DMS 273 treated with DMSO at 0.1 percent for 48 hours (cell line): ENCODE measurements at places on chromosomes 11 and 22.

- DNase-seq: no peak
These were observed 712.2 kb downstream of the NTM start for GRCh38 chr11:132082566-132082965.

DNA sequence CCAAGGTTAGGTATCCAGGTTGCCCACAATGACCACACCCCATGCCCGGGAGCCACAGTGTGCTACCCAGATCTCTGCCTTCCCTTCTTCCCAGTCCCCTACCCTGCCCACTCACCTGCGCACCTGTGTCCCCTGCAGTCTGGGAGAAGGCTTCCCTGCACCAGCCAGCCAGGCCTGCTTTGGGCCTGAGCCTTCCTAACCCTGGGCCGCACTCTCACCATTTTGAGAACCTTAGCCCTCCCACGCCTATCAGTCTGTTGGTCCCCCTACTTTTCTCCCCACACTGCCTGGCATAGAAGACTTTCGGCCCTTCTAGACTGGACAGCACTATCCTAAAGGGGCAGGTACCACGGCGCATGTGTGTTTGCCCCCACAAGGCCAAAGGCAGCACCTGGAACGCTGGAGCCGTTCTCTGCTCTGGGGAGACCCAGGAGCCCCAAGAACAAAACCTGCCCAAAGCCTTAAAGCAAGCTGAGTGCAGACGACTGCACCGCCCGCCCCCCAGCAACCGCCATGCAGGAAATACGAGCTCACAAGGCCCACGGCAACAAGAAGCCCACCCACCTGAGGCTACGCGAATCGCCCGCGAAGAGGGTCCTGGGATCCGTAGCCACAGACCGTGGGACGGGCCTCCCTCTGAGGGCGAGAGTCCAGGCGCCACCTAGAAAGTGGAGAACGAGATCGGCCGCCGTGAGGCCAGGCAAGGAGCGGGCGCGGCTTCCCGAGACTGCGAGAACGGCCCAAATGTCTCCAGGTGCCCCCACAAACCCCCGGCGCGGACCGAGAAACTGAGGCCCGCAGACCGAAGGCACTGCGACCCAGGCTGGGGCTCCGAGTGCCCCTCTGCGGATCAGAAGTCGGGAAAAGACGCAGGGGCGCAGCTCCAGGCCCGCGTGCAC is 546 bp downstream of the GNB1L start:
- DNase-seq: no peak

- DNase-seq: no peak
These were observed 398.4 kb downstream of the CTTN start for GRCh38 chr11:70796648-70797227.

DNA sequence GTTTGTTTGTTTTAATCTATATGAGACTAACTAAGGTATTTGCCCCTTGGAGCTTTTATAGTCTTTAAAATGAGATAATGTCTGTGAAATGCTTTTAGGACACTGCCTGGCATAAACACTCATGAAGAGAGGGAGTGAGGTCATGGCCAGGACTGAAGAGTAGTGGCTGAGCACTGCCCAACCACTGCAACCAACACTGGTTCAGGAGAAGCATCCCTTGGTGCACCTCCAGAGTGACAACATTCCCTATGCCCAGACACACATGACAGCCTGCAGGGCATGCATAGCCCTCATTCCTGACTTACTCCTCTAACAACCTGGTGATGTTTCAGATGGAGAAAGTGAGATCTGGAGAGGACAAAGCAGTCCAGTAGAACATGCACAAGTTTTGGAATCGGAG is 36.1 kb downstream of the ME3 start:
- no peak for DNase-seq

DNA sequence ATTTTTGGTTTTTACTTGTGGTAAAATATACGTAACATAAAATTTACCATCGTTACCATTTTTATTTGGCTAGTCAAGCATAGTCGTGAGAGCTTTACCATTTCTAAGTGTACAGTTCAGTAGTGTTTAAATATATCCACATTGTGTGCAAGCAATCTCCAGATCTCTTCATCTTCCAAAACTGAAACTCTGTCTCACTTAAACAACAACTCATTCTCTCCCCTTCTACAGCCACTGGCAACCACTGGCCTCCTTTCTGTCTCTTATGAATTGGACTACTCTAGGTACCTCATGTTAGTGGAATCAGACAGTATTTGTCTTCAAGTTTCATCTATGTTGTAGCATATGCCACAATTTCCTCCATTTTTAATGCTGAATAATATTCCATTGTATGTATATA is 37.4 kb downstream of the SMC1B start:
- no peak for DNase-seq

GRCh38 chr11:26202754-26203153 is 129.2 kb upstream of the ANO3 start:
- DNase-seq: no peak

DNA sequence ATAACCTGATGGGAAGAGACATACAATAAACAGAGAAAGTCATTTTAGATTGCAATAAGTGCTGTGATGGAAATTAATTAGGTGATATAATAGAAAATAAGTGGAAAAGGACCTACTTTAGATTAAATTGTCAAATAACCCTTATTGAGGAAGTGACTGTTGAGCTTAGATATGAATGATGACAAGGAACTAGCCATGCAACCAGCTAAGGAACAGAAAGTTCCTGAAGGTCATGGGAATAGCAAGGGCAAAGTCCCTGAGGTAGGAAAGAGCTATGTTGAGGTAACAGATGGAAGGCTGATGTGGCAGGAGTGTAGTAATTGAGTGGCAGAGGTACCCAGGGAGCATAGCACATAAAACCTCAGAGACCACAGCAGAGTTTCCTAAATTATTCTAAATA is 135.2 kb downstream of the WNT11 start:
- DNase-seq: no peak
